Kidney (tissue), 22 donors: ENCODE measurements at places on chromosomes 5 and 9. TPM values are rescaled to one million over a fixed set of nuclear protein-coding genes. Genes with fewer than 3 reads are reported as not detected.

DNA sequence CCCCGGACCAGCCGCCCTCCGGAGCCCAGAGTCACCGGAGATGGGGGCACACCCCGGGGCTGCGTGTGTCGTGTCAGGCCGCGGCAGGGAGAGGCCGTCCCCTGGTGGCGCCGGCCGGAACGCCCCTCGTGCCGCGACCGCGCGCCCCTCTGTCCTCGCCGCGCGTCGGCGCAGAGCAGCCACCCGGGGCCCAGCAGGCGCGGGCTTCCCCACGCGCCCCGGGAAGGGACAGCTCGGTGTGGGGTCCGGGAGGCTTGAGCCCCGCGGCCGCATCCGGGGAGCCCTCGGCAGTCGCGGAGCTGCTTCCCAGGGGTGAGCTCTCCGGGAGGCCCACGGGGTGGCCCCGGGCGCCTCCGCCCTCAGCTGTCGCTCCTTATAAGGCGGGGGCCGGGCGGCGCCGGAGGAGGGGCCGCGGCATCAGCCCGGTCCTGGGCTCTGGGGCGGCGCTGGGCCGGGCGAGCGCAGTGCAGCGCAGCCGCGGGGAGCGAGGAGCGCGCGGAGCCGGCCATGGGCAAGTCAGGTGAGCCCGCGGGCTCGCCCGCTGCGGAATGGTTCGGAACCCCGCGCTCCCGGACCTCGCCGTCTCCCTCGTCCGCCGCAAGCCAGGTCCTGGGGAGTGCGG is at the start of gene GLIPR2:
GLIPR2 (plus strand) TSS at position 462 of the 622 bp plus-strand sequence; CDS start at position 508, 46 bp downstream.
- peak; percentile 75 for DNase-seq

GRCh38 chr9:136674786-136675349 is 12.2 kb downstream of the EGFL7 start:
- DNase-seq = peak; percentile 95

GRCh38 chr5:176956756-176957155 is 49.8 kb downstream of the UIMC1 start:
- DNase-seq = no peak

DNA sequence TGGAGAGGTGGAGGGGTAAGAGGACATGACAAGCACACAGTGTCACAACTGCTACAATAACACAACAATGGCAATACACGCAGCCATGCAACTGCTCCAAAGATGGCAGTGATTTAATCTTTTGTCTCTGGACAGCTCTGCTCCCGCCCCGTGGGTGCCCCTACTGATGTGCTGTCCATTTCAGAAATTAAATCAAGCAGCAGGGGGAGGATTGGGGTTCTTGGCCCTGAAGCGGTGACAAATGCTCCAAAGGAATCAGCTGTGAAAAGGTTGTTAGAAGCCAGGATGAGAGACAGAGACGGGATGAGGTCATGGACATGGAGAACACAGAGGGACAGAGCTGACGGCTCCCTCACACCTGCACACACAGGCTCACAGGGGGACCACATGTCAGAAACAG is 22.6 kb downstream of the CNTFR start:
- DNase-seq = no peak

- DNase-seq = no peak
These were observed 28.3 kb downstream of the ARHGEF28 start for GRCh38 chr5:73654171-73654811.

DNA sequence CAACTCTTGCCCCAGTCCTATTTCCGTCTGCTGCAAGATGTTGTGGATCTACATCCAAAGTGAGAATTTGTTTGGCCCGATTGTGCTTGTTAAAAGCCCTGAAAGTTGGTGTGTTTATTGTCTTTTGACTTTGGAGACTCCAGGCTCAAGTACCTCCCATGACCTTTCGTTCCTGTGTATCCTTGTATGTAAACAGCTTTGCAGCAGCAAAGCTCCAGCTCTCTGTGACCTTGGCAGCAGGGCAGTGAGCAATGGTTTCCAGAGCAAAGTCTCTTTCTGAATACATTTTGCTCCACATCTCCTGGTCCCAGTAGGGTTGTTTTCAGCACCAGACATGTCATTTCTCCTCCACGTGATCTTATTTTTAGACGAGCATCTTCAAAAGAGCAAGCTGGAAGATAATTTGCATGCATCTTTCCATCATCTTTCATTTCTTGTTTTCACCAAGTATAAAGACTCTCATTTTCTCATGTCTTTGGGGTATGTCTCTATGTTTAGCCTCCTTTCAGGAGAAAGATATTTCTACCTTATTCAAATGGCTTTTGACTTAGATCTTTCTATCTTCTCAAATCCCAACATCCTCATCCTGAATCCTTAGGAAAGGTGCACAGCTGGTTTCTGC is 68.1 kb upstream of the ERCC6L2 start:
- no peak for DNase-seq

GRCh38 chr5:156407251-156407650 is 80.3 kb downstream of the SGCD start:
- no peak for DNase-seq

DNA sequence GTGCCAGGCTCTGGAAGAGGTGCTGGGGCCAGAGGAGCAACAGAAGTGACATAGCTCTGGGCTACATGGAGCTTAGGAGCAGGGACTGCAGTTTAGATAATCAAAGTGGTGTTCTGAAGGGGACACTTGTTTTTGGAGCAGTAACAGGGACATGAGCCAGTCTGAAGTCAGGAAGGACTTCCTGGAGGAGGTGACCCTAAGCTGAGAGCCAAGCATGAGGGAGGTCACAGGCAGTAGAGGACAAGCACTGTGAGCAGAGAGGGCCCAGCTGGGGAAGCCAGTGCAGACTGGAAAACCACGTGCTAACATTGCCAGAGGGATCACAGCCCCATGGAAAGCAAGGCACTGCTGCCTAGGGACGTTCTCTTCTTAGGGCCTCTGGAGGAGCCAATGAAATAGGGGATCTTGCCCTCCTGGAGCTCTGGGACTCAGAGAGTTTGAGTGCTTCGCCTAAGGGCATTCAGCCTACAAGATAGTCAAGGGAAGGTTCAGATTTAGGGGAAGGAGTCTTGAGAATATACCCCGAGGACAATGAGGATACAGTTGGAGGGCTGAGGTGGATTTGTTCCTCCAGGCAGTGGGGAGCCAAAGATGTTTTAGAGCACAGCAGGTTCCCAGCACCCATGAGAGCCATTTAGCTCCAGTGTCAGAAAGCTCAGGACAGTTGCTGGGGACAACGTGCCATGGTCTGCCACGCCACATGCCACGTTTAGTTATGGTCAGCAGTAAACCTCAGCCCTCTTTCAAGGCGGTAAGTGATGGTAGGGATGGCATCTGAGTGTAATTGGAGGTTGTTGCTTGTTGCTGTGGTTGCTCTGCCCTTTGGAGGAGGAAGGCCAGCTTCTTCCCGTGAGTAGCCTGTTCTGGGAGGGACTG is 40.5 kb upstream of the SH3PXD2B start:
- DNase-seq = no peak

DNA sequence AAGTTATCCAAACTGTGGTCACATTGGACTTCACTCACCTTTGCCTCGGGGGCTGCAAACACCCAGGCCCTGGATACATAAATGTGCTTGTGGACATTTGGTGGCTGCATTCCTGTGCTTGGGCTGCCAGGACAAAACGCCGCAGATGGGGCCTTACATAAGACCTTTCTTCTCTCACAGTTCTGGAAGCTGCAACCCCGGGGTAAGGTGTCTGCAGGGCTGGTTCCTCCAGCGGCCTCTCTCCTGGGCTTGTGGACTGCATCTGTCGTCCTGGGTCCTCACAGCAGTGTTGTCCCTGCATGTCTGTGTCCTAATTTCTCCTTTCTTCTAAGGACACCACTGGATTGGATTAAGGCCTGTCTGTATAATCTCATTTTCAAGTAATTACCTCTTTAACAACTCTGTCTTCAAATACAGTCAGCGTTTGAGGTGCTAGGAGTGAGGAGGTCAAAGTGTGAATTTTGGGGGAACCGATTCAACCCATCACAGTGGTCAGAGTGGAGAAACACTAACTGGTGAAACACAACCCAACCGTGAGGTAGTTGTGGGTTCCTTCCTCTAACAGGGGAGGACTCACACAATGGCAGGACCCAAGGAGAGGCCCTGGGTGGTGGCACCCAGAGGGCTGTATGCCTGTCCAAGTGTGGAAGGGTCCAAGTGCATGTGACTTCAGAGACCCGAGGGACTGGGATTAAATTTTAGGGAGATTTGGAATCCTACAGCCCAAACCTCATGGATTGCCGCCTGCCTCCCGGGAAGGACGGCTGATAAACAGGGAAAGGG is 415.6 kb downstream of the IRX2 start:
- no peak for DNase-seq

DNA sequence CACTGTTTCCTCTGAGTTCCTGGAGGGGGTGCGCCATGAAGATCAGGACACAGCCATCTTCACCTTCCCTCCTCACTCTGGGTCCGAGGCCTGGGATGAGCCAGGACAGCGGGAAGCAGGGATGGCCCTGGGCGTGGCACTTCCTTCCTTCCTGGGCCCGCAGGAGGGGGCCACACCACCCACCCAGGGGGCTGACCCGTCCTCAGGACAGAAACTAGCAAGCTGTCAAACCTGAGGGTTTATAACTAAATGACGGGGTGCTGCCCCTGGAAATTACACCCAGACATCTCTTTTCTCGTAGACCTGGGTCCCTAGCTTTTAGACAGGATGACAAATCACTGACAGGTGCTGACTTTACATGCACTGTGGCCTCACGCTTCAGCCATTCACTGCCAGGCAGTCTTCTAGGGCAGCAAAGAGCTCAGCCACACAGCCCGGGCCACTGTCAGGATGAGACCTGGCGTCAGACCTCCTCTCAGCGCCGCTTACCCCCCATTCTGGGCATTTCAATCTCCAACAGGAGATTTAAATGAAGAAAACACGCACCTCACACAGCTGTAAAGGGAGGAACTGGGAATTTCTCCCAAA is 8.1 kb downstream of the FCN2 start:
- DNase-seq = no peak

DNA sequence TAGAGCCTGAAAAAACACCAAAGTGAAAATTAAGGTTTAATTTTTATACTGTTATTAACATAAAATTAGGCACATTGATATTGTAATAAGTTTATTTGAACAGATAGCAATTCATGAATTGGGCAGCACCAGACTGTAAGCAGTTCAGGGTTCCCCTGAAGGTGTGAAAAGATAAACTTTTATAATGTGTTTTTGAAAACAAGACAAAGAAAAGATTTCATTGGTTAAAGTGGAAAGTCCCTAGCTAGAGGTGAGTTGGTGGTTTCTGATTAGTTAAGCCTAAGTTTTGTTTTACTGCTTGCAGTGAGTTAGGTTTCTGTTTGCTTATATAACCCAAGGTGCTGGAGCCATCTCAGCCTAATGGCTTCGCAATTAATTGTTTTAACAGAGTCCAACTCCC is 96.5 kb upstream of the RPS23 start:
- no peak for DNase-seq

GRCh38 chr5:11683666-11684065 is 220.6 kb downstream of the CTNND2 start:
- DNase-seq = no peak

GRCh38 chr9:91392435-91392834 is 30.7 kb upstream of the AUH start:
- no peak for DNase-seq

- peak; percentile 94 for DNase-seq
These were observed 651.8 kb downstream of the KIF4B start for GRCh38 chr5:155665361-155665760.

- no peak for DNase-seq
These were observed 17.0 kb upstream of the NDUFS4 start for GRCh38 chr5:53543401-53543800.

DNA sequence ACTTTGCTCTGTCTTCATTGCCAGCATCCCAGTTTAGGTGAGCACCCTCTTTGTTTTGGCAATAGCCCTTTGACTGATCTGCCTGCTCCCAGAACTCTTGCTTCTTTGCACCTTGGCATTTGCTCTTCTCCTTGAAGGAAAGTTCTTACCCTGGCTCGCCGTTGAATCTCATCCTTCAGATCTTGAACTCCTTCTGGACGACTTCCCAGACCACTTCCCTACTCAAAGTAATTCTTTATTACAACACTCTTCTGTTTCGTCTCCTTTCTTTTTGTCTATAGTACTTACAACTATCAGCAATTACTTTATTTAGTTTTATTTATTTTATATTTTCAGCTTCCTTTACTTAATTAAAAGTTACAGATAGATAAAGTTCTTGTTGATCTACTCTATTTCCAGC is 1510.1 kb downstream of the MAT2B start:
- no peak for DNase-seq

- no peak for DNase-seq
These were observed 109.7 kb downstream of the F2RL2 start for GRCh38 chr5:76513476-76513875.

DNA sequence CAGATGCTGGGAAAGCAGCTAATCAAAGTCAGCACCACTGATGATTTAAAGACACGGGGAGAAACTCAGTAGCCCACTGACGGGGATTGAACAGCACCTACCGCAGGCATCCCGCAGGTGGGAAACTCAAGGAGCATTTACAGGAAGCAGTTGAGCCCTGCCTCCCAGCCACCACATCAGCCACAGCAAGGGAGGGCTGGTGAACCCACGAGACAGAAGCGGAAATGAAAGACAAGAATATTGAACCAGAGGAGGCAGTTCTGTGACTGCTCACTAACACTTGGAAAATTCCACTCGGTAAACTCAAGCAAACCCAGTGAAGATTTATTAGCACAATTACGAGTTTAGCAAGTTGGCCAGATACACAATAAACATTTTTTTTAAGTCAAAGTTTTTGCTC is 10.6 kb upstream of the FAM163B start:
- no peak for DNase-seq

GRCh38 chr9:5622016-5622415 is 6.9 kb upstream of the RIC1 start:
- no peak for DNase-seq

- DNase-seq = no peak
These were observed 4.4 kb upstream of the DIAPH1 start for GRCh38 chr5:141623186-141623585.

DNA sequence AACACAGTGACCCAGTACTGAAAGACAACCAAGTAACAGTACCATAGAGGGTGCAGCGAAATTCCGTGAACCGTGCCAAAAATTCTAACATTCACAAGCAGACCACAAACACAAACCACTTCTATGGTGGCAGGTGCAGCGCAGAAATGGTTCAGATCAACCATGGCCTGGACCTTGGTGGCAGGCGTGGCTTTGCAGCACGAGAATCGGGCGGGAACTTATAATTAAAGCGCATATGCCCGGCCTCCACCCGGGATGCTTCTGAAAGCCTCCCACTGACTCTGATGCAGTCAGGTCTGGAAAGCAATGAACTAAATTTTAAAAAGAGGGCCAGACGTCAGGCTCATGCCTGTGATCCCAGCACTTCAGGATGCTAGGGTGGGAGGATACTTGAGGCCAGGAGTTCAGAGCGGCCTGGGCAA is 68.0 kb upstream of the TBC1D9B start:
- no peak for DNase-seq

The MED7 gene
- total RNA-seq = 18.2 TPM

The ANKRD20A1 gene
- 4.2 TPM for total RNA-seq

The BTNL3 gene
- not detected for total RNA-seq

The ROPN1L gene
- 1.7 TPM for total RNA-seq

The GFI1B gene
- 0.28 TPM for total RNA-seq

The MCC gene
- 20.6 TPM for total RNA-seq

The PCDHB6 gene
- 2.0 TPM for total RNA-seq

The CATSPER3 gene
- total RNA-seq = 1.4 TPM

The PDE6A gene
- 0.03 TPM for total RNA-seq

The LPCAT1 gene
- total RNA-seq = 46.5 TPM

The TRPM3 gene
- total RNA-seq = 11.4 TPM
